Fibroblast of upper back skin (primary cell): ENCODE measurements at places on chromosomes 2 and 18.

DNA sequence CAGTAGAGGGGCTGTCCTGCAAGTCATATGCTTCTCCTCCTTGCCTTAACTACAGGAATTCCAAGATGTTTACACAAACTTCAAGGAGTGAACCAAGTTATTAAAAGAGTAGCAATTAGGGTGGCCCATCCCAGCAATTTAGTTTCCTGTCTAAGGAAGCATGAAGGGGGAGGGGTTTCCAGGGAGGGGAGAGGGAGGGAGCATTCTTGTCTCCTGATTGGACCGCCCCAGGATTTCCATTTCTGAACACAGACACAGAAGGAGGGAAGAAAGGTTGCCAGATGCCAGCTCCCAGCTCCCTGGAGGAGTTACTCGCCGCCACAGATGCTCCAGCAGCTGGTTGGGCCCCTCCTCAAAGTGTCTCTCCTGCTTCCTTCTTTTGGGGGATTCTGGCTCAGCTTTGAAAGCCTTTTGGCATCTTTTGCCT is 107.6 kb downstream of the TRIB2 start:
- peak; percentile 80 for DNase-seq

DNA sequence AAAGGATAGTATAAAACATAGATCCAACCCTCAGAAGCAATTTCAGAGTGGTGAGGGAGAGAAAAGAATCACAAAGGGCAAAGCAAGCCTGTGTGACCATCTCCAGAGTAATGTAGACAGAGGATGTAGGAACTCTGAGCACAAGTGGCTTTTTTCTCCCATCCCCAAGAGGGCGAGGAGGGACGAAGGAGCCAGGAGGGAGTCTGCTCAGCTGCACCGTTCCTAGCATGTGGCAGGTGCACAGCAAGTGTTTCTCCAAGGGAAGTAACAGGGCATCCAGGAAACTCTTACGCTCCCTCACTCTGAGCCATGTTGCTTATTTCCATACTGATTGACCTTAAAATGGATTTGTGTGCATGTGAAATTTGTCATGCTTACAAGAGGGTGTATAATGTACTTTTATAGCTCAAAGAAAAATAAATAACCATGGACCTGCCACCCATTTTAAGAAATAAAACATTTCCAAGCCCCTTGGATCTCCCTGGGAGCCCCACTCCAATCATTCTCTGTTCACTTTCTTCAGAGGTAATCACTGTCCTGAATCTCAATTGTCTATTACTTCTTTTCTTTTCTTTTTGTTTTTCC is 37.8 kb upstream of the SEC11C start:
- no peak for DNase-seq

DNA sequence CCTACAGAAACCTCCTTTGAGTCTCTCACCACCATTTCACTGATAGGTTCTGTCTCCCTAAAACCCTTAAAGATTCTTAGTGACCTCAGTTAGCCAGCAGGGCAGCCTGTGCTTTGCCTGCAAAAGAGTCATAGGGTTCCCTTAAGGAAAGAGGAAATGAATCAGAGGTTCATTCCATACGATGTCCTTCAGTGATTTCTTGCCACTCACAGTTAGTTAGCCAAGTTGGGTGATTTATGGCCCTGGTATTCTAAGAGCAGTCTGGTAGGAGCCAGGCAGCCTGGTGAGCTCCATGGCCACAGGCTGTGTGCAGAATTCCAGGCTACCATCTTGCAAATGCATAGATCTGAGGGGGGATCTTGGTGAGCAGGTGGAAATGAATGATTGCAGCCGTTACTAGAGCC is 18.7 kb upstream of the CCBE1 start:
- DNase-seq: peak; percentile 96

DNA sequence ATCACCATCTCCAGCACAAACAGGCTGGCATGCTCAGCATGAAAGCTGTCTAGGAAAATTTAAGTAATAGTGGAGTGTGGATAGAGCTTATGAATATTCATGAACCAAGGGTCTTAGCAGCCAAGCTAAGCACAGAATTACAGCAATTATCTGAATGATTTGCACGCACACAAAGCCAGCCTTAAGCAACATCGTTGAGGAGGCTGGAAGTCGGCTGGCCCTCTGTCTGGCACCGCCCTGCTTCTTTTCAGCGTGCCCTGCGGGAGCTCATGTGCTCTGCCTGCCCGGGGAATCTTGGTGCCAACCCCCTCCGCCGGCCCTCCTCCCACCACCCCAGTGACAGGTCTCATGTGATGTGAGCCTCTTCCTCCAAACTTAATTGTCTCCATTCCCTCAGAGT is 540.1 kb downstream of the CMPK2 start:
- no peak for DNase-seq

- peak; percentile 40 for DNase-seq
Observed at GRCh38 chr2:69171116-69171896, 158.3 kb downstream of the ANTXR1 start.

GRCh38 chr2:100529900-100530299 is 32.9 kb upstream of the PDCL3 start:
- no peak for DNase-seq

DNA sequence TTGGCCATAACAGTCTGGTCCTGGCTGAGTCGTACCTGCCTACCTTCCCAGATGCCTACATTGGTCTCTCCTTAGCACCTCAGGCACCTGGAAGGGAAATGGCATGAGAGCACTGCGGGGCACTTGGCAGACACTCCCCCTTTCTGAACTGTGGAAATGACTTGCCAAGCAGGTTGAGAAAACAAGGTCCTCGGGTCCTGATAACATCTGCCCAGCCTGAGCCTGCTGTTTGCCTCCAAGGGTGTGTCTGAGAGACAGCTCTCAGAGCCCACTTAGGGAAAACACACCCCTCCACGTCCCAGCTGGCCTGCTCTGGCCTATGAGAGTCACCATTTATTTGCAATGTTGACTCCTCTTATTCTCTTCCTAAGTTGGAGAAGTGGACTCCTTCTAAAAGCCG is 10.5 kb downstream of the FAM110C start:
- no peak for DNase-seq

DNA sequence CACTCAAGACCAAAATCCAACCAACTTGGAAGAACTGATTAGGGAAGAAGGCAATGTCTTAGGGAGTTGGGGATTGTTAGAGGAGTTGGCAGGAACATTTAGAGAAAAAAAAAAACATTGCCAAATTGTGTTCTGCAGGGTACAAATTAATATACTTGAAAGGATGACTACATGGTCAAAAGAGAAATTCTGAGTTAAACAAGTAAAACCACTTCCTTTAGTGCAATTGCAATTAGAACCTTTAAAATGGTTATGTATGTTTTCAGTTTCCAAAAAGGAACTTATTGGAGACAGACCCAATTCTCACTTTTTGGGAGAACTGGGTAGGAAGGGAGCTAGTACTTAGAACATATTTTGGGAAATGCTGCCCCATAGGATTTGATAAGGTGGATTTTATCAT is 137.9 kb downstream of the GPD2 start:
- DNase-seq: no peak
